ENCODE measurements at places on chromosomes 4 and X.

DNA sequence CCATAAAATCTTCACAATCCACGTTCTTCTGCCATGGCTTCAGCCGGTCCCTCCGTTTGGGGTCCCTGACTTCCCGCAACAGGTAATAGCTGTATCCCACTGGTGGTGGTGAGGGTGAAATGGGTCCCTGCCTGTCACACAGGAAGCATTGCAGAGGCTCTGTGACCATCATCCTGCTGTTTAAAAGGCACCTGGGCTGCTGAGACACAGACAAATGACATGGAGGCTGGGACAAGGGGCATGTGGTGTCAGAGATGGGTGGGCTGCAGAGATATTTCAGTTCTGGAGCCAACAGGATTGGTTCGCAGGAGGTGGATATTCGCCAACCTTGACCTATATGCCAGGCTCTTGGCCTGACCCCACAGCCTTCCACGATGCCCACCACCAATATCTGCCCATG is 82.1 kb downstream of the JAKMIP1 start:
- no peak for DNase-seq

DNA sequence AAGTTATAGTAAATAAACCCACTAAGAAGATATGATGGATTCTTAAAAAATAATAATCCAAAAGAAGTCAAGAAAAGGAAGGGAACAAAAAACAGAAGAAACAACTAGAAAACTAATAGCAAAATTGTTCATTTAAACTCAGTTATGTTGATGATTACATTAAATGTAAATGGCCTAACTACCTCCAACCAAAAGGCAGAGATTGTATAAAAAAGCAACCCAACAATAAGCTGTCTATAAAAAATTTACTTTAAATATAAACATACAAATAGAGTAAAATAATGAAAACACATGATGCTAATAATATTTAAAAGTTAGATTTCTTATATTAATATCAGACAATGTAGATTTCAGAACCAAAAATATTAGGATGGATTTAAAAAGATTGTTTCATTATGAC is 340.6 kb downstream of the CAMK2D start:
- DNase-seq, result no peak

DNA sequence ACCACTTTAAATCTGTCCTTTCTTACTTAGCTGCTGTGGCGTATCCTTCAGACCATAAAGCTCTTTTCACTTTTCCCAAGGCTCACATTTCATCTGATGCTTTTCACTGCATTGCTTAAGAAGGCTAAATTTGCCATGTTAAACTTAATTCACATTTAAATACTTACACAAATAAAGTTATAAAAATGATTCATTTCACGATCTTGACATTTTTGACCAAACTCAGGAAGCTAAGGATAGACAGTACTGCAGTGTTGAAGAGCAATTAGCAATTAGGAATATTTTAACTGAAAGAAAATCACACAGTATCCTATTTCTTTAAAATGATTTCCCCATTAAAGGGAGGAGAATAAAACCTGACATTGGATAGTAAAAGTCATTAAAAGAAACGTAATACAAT is 1038.6 kb downstream of the STPG2 start:
- DNase-seq, result no peak

- no peak for DNase-seq
Measured at GRCh38 chrX:88883200-88883599, 136.2 kb downstream of the CPXCR1 start.

- DNase-seq, result peak; percentile 75
Measured at GRCh38 chr4:149914119-149915115, 98.8 kb upstream of the IQCM start.

DNA sequence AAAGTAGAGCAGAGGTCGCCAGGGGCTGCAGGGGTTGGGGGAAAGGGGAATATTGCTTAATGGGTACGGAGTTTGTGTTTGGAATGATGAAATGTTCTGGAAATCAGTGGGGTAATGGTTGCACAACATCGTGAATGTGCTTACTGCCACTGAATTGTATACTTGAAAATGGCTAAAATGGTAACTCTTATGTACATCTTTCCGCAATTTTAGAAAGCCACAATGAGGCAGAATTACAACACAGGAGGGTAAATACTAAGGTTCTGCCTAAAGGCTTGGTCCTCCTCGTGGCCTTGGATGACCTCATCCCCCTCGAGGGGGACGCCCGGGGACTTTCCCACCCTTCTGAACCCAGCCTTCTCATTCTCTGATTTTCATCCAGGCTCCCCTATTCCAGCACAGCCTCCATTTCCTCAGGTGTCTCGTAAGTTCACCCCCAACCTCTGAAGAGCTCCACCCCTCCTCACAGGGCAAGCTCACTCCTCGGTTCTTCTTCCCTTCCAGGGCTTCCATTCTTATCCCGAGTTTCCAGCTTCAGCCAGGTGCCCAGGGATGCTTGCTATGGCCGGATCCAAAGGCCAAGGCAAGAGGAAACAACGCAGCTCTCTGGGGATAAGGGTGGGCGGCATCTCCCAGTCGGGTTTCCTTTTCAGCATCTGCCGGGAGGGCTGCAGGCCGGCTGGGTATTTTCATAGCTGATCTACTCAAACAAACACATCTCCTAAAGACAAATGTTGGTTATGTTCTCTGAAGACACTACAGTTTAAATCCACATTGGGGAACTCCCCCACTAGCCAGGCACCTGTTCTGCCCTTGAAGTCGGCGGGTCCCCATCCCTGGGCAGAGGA is 71.3 kb upstream of the ACSL1 start:
- DNase-seq, result no peak

DNA sequence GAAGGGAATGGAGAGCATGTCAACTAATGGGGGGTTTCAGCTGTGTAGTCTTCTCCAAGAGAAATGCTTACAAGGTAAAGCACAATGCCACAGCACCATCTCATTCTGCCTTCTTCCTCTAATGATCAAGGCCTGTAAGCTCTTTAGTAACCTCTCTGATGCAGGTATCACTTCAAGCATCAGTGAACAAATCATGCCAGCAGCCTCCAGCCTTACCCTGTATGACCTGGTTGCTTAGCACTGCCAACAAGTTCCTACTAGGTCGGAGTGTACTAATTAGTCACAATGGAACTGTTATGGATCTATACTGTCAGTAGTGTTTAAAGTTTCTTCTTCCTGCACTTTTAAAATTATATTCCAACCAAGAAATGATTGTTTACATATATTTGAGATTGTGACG is 197.7 kb downstream of the GRID2 start:
- DNase-seq, result no peak

DNA sequence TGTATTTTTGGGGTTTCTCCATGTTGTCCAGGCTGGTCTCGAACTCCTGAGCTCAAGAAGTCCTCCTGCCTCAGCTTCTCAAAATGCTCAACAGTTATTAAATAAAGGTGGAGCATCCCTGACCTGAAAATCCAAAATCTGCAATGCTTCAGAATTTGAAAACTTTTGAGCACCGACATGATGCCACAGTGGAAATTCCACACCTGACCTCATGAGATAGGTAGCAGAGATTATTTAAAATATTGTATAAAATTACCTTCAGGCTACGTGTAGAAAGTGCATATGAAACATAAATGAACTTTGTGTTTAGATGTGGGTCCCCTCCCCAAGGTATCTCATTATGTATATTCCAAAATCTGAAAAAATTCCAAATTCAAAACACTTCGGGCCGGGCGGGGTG is 42.7 kb upstream of the PDGFRA start:
- DNase-seq, result no peak
